ENCODE measurements at places on chromosomes 2 and 18.

GRCh38 chr2:36949845-36950244 is 16.5 kb downstream of the STRN start:
- DNase-seq: no peak

GRCh38 chr2:119106301-119106897 is 52.2 kb downstream of the C1QL2 start:
- DNase-seq: no peak

DNA sequence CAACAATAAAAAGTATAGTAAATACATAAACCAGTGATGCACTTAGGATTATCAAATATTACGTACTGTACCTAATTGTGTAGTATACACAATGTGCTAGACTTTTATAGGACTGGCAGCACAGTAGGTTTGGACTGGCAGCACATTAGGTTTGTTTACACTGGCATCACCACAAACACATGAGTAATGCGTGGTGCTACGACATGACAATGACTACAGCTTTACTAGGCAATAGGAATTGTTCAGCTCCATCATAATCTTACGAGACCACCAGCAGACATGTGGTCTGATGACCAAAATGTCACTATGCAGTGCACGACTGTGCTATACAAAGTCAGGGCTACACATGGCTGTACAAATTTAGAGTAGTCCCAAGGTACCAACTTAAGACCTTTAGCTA is 2.3 kb downstream of the MBOAT2 start:
- no peak for DNase-seq

DNA sequence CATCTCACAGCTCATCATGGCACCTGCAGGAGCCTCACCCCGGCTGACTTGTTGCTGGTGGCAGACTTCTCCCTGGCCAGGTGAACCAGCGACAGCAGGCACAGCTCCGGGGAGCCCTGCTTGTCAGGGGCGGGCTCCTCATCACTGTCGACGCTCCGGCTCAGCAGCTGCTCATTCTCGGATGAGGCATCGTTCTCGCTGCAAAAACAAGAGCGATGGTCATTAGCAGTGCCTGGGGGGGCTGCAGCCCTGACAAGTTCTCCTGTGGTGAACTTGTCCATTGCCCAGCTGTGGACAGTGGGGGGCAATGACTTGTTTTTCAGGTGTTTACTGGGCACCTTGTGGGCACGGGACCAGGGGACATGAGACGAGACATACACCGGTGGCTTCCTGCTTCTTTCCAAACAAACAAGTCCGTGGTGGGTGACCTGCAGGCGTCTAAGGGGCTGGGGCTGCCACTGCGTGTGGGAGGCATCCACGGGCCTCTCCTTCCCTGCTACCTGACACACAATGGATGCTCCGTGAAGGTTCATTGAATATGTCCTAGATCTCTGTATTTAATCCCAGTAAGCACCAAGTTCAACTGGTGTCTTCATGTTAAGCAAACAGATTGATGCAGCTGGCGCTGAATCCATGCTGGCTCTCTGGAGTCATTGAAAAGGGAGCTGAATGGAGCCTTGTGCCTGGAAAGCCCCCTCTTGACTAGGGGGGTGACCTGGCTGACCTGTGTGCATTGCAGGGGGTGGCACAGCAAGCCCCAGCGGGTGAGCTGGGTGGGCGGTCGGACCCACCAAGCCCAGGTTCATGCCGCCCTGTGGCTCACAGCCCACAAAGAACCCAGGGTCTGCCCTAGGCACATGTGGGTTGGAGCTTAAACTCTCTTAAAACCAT is 81.0 kb downstream of the EDAR start:
- no peak for DNase-seq

DNA sequence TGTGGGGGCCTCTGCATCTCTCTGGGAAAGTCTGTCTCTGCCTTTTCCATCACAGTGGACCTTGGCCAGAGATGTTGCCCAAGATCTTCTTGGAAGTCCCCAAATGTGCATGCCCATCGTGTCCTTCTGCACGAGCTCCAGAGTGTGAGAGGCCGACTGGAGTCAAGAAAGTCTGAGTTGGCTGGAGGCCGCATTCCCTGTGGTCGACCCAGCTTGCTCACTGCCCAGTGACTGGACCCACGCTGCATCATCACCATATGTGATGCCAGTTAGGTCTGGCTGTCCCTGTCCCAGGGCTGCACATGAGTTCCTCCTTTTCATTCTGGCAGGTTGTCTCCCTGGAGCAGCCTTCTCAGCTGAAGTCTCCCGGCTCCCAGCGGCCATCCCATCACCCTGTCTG is 93.8 kb downstream of the ARL4C start:
- no peak for DNase-seq

DNA sequence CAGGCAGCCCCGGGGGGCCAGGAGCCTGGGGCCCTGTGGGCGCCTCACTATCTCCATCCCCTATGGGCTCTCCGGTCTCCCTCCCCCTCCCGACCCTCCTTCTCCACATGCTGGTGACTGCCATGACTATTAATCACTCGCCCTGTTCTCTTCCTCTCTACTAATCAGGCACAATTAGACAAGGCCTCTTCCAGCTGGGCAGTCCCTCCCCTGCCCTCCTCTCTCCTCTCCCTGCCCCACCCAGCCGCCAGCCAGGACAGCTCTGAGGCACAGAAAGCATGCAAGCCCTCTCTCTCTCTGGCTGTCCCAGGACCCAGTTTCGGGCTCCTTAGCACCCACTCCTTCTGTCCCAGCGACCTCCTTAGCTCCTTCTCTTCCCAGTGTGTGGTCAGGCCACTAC is 5.8 kb downstream of the ASIC4 start:
- no peak for DNase-seq

- DNase-seq: no peak
Measured at GRCh38 chr18:59549503-59550173, 147.6 kb downstream of the CCBE1 start.

GRCh38 chr2:134445985-134446382 is 192.1 kb downstream of the MGAT5 start:
- DNase-seq: no peak
